ENCODE measurements at places on chromosomes 13 and 19.

DNA sequence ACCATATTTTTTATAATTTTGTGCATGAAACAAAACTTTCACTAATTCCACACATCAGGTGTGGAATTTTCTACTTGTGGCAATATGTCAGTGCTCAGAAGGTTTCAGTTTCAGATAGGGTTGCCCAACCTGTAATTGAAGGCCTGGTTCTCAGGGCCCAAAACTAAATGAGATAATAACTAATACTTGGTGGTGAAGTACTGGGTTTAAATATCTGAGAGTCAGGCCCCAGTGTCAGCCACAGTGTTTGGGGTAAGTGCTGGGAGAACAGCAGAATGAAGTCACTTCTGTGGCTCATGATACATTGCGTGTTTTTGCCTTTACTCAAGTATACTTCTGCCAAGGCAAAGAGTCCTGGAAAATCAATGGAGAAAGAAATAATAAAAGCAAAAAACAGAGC is 5.6 kb downstream of the SAFB start:
- DNase-seq, result no peak

DNA sequence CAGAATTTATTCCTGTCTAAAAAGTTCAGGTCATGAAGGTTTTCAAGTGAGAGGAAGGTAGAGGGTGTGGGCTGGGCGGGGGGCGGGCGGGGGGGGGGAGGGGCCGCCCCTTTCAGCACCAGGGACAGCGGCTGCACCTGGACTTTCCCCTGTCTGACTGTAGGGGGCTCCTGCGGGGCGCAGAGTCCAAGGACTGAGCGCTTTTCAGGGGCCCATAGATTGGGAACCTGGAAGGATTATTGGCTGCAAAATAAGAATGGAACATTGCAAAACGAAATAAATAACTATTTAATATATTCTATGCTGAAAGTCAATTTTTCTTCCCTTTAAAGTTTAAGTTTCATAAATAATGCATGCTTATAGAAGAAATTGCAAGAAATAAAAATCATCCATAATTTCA is 8.9 kb upstream of the CYP4F3 start:
- DNase-seq, result peak; percentile 62

GRCh38 chr19:32373585-32374295 is 28.3 kb downstream of the ZNF507 start:
- DNase-seq, result no peak

GRCh38 chr13:78067290-78067689 is 148.7 kb upstream of the EDNRB start:
- DNase-seq, result no peak

DNA sequence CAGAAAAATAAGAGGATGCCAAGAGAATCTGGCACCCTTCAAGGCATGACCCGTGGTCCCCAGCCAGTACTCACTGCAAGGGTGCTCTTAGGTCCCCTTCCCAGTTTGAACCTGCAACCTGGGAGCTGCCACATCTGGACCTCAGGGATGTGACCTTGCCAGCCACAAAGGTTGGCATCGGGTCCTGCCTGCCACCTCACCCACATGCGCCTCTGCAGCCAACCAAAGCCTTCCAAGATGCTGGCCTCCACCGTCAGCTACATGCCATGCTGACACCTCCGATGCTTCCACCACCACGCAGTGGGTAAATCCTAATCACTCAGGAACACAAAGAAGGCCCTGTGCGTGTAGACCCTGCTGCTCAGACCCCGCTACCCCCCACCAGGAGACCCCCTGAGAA is 35.1 kb downstream of the ELL start:
- no peak for DNase-seq

GRCh38 chr19:29489172-29489951 is 36.4 kb upstream of the VSTM2B start:
- no peak for DNase-seq

GRCh38 chr19:17522988-17523872 is 11.8 kb downstream of the PGLS start:
- peak; percentile 83 for DNase-seq

DNA sequence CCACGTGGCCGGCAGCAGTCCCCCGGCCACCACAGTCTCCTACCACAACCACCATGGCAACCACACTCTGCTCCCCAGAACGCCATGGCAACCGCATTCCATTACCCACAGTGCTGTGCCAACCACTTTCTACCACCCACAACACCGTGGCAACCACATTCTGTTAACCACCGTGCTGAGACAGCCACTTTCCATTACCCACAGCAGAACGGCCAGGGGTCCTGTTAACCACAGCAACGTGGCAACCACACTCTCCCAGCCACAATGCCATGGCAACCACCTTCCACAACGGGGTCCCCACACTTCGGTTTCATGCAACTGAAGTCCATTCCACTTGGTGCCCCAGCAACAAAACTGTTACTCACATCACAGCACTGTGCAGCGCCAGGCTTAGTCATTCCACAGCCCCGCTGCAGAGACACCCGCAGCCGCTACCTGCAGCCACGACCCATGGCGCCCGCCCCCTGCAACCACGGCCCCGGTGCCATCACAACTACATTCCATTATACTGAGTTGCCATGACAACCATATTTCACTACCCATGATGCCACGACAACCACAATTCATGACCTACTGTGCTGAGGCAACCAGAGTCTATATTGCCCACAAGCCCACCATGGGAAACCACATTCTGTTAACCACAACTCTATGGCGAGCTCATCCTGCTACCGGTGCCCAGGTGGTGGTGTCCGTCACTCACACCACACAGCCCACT is 10.0 kb downstream of the DPF1 start:
- peak; percentile 89 for DNase-seq

DNA sequence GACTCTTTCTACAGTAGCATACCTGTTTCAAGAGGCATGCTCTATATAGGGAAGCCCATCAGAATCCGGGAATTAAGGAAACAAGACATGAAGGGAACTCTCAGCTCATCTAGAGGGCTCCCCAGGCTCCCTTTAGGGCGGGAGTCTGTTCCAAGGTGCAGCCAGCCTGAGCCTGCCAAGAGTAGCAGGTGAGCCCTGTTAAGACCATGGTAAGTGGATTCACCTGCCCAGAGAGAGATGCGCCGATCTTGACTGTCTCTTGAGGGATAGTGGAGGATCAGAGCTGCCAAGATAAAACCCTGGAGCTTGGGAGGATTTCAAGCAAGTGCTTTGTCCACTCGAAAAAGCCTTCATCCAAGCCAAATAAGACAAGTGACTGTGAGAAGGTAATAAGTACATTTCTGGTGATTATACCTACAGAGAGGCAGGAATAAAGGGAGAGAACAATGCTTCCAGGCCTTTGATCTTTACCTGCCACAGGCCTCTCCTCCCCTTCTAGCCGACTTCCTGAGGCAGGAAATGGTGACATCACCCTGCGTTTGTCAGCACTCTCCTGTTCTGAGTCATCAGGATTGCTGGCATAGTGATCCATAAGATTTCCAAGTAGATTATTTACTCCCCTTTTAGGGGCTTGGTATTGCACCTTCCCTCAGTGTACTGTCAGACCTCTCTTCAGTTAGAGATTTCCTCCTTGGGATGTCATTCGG is 31.5 kb downstream of the KLF5 start:
- no peak for DNase-seq

DNA sequence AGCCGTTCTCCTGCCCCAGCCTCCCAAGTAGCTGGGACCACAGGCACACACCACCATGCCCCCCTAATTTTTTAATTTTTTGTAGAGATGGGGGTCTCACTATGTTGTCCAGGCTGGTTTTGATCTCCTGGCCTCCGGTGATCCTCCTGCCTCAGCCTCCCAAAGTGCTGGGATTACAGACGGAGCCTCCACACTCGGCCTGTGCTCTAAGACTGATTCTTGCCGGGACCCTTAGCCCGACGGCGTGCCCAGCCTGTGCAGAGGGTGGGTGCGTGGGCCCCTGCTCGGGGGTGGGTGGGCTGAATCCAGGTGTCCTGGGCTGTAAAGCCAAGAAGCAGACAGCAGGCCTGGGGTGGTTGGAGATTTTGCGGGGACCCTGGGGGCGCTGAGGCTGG is 64.3 kb downstream of the GADD45B start:
- DNase-seq, result no peak

DNA sequence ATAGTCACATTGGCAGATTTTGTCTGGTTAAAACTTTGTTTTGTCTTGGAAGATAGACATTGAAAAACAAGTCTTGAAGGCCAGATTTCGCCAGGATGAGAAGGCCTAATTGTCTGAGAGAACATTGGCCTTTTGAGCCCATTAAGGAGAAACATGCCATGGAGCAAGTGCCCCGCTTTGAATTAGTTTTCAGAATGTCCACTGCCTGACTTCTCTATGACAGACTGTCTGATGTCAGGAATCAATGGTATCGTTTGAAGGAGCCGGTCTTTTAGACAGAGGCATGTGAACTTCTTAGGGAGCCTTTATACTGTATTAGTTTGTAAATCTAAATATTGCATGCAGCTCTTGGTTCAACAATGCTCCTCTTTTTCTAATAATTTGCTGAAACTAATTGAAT is 155.9 kb downstream of the DLEU7 start:
- no peak for DNase-seq

DNA sequence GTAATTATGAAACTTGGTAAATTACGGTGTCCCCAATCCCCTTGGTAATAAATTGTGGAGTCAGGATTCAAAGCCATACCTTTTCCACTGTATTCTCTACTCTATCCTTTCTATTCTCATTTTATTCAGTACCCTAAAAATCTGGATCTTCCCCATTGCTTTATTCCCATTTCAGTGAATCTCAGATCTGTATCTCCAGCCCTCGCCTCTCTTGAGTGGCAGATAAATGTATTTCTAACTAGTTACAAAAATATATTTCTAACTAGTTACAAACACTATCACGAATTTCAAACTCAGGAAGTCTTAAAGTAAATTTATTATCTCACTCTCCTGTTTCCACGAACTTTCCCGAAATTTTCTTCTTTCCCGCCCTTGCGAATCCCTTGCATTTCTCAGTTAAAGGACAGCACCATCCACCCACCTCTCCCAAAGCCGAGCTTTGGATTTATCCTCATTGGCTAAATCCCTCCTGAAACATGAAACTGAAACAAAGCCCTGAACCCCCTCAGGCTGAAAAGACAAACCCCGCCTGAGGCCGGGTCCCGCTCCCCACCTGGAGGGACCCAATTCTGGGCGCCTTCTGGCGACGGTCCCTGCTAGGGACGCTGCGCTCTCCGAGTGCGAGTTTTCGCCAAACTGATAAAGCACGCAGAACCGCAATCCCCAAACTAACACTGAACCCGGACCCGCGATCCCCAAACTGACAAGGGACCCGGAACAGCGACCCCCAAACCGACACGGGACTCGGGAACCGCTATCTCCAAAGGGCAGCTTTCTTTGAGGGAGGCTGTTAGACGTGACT is 164.3 kb upstream of the PABPC3 start:
- no peak for DNase-seq

GRCh38 chr13:101514695-101515275 is 62.3 kb downstream of the ITGBL1 start:
- no peak for DNase-seq

All from activated CD8-positive, alpha-beta memory T cell treated with anti-CD3 and anti-CD28 coated beads, Interleukin-2, amount 50 U/mL, for 48 hours (primary cell).